Upper lobe of right lung (tissue), 1 donor: ENCODE measurements at places on chromosomes 7 and 10. TPM values are rescaled to one million over a fixed set of nuclear protein-coding genes. Genes with fewer than 3 reads are reported as not detected.
A peak's percentile ranks its signal among the peaks of the same experiment; 100 is the strongest.

The TAS2R5 gene
- 2.2 TPM for total RNA-seq

- no peaks in the 10 kb centered on the region for H3K4me1 ChIP-seq
- no peaks in the 10 kb centered on the region for H3K36me3 ChIP-seq
- no peaks in the 10 kb centered on the region for H3K27me3 ChIP-seq
- no peak for DNase-seq
Measured at GRCh38 chr10:84114088-84114667, 25.1 kb upstream of the GHITM start.

GRCh38 chr10:75111365-75111906, at the start of gene SAMD8:
Gene SAMD8, plus strand, starts transcription at chr10:75111656. Its CDS starts 38,873 bp downstream, at chr10:75150529.
- H3K36me3 ChIP-seq: no peaks in the 10 kb centered on the region
- DNase-seq: peak; percentile 99
- H3K4me1 ChIP-seq: peaks cover 36% of the 10 kb centered on the region
- peak within 1 kb of the TSS; percentile 95 for H3K4me3 ChIP-seq

DNA sequence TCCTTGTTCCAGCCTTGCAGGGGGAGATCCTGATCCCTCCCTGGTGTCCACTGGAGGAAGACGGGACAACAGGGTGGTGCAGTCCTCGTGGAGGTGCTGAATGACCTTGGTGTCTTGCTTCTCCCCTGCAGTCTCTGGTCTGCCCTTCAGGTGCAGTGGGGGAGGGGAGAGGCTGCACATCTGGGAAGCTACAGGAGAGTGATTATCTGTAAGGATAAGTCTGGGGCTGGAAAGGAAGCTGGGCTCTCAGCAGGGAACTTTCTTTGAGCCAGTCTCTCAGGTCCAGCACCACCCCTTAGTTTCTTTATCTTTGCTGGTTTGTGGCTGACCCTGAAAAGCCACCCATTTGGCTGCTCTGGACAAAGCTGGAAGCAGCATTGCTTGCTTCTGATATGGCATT, 275.6 kb downstream of the CCSER2 start:
- no peaks in the 10 kb centered on the region for H3K4me1 ChIP-seq
- DNase-seq: no peak

GRCh38 chr10:47195274-47195885, 104.6 kb upstream of the GDF10 start:
- H3K4me3 ChIP-seq: no peak overlapping the region
- H3K27ac ChIP-seq: no peak overlapping the region
- no peaks in the 10 kb centered on the region for H3K4me1 ChIP-seq
- no peaks in the 10 kb centered on the region for H3K36me3 ChIP-seq

The RNF133 gene
- total RNA-seq: 1.2 TPM

The ADD3 gene
- 57.4 TPM for total RNA-seq

DNA sequence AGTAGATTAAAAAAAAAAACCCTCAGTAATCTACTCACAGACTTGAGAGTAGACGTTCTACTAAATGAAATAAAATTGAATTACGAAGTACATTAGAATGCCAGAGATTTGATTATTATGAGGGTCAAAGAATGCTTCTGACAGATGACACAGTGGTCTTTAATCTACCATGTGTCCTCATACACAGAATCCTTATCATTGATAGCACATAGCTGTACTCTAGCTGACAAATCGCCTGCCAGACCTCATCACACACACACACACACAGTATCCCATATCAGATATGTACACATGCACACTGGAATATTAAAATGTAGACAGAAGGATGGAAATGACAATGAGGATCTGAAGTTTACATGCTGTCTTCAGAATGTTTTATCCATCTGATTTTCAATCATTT, 104.6 kb downstream of the SORCS1 start:
- H3K36me3 ChIP-seq: no peaks in the 10 kb centered on the region
- no peak overlapping the region for H3K27ac ChIP-seq
- no peaks in the 10 kb centered on the region for H3K4me1 ChIP-seq
- DNase-seq: no peak
- no peak overlapping the region for H3K4me3 ChIP-seq
- peaks cover 4% of the 10 kb centered on the region for H3K27me3 ChIP-seq

- no peak overlapping the region for H3K27ac ChIP-seq
- no peak for DNase-seq
- H3K4me3 ChIP-seq: no peak overlapping the region
Measured at GRCh38 chr10:103761075-103761920, 94.1 kb downstream of the SH3PXD2A start.

DNA sequence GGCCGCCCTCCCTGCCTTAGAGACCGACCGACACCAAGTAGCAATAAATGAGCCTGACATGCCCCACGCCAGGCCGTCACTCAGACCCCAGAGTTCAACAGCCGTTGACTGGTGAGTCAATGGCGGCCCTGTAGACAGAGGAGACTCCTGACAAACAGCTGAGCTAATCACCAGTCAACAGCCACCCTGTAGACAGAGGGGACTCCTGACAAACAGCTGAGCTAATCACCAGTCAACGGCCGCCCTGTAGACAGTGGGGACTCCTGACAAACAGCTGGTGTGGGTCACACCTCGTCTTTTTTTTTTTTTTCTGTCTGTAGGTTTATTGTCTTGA, 16.9 kb upstream of the KNDC1 start:
- peaks cover 37% of the 10 kb centered on the region for H3K27me3 ChIP-seq
- H3K36me3 ChIP-seq: no peaks in the 10 kb centered on the region
- DNase-seq: no peak
- no peak overlapping the region for H3K4me3 ChIP-seq
- peaks cover 7% of the 10 kb centered on the region for H3K4me1 ChIP-seq
- H3K27ac ChIP-seq: no peak overlapping the region

DNA sequence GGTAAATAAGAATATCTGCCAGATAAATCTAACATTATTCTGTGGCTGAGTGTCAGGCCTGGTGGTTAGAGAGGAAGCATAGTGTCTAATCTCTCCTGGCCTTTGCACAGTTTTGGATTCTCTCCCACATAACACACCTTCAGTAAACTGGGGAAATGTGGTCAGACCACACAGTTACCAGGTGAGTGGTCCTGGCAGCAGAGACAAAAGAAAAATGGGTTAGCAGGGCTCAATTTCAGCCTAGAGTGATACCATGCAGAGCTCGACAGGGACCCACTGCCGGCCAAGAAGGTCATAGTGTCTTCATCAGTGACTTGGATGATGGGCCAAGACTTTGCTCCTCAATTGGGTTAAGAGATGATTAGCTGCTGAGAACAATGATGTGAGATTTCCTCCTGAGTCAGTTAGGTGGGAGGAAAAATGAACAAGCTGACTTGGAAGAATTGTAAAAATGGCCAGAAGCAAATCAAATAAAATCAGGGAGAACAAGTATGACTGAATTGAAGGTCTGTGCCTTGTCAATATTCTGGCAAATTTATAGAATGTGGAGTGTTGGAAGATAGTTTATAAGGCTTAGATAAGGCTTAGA, 69.2 kb upstream of the EFCAB10 start:
- peaks cover 13% of the 10 kb centered on the region for H3K4me1 ChIP-seq
- no peak overlapping the region for H3K4me3 ChIP-seq
- H3K27ac ChIP-seq: no peak overlapping the region
- no peaks in the 10 kb centered on the region for H3K27me3 ChIP-seq

The SFTPA1 gene
- total RNA-seq: 11,191 TPM

The CFAP58 gene
- total RNA-seq: 0.14 TPM

The C10orf143 gene
- 3.4 TPM for total RNA-seq

GRCh38 chr7:55573234-55573900, 1.1 kb upstream of the VOPP1 start:
- H3K4me3 ChIP-seq: peak overlapping the region; percentile 96
- H3K27ac ChIP-seq: peak overlapping the region; percentile 82
- no peaks in the 10 kb centered on the region for H3K36me3 ChIP-seq
- no peaks in the 10 kb centered on the region for H3K27me3 ChIP-seq

GRCh38 chr10:44860811-44861736, 50.1 kb upstream of the TMEM72 start:
- no peaks in the 10 kb centered on the region for H3K36me3 ChIP-seq
- peaks cover 7% of the 10 kb centered on the region for H3K4me1 ChIP-seq
- H3K4me3 ChIP-seq: no peak overlapping the region
- no peak for DNase-seq

The TMEM225B gene
- 1.0 TPM for total RNA-seq

DNA sequence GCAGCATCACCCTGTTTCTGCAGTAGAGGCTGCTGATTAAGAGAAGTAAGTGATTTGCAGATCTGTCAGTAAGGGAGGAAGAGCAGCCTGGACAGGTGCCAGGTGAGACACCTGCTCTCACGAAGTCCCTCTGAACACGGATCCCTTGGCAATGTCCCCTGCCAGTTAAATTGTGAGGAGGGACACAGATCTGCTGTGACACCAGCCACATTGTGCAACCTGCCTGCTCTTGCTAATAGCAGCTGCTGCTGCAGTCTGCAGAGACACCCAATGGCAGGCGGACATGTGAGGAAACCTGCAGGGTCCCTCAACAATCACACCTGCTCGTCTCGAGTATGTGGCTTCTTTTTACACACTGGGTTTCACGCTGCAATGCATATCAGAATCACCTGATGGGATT, 31.9 kb downstream of the ANXA11 start:
- peaks cover 49% of the 10 kb centered on the region for H3K36me3 ChIP-seq
- H3K4me1 ChIP-seq: peaks cover 40% of the 10 kb centered on the region
- no peaks in the 10 kb centered on the region for H3K27me3 ChIP-seq
- no peak overlapping the region for H3K27ac ChIP-seq
- no peak for DNase-seq
- no peak overlapping the region for H3K4me3 ChIP-seq

DNA sequence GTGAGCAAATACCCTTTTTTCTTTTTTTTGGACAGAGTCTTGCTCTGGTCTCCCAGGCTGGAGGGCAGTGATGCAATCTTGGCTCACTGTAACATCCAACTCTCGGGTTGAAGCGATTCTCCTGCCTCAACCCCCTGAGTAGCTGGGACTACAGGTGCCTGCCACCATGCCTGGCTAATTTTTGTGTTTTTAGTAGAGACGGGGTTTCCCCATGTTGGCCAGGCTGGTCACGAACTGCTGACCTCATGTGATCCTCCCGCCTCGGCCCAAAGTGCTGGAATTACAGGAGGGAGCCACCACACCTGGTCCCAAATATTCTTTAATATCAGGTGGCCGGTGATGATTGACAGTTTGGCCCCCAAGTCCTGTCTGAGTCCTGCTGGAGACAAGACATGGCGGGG, 6.6 kb downstream of the LAT2 start:
- H3K4me3 ChIP-seq: no peak overlapping the region
- H3K27ac ChIP-seq: no peak overlapping the region
- H3K27me3 ChIP-seq: no peaks in the 10 kb centered on the region
- no peak for DNase-seq

The FZD8 gene
- total RNA-seq: 20.4 TPM

The ACTR1A gene
- total RNA-seq: 92.5 TPM

DNA sequence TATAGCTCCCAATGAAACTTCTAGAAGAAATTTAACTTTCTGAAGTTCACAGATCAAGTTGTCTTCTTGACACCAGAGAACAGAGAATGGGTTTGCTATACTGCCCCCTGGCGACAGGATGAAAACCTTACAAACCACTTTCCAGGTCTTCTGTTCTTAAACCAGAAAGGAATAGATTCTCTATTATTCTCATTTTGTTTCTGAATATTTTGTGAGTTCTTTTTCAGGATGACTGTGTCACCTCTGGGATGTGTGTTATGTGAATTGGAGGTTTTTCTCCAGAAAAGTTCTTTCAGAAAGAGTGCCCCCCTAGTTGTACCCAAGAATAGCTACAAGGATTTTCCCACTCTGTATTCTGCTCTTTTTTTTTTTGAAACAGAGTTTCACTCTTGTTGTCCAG, 6.3 kb downstream of the IFT22 start:
- no peaks in the 10 kb centered on the region for H3K4me1 ChIP-seq
- H3K4me3 ChIP-seq: no peak overlapping the region
- H3K27ac ChIP-seq: no peak overlapping the region
- H3K27me3 ChIP-seq: no peaks in the 10 kb centered on the region
- peaks cover 5% of the 10 kb centered on the region for H3K36me3 ChIP-seq
- no peak for DNase-seq

GRCh38 chr7:149099058-149099457, 8.5 kb upstream of the ZNF786 start:
- H3K4me1 ChIP-seq: no peaks in the 10 kb centered on the region
- H3K36me3 ChIP-seq: no peaks in the 10 kb centered on the region
- no peaks in the 10 kb centered on the region for H3K27me3 ChIP-seq
- H3K4me3 ChIP-seq: no peak overlapping the region
- peak; percentile 21 for DNase-seq
- no peak overlapping the region for H3K27ac ChIP-seq

DNA sequence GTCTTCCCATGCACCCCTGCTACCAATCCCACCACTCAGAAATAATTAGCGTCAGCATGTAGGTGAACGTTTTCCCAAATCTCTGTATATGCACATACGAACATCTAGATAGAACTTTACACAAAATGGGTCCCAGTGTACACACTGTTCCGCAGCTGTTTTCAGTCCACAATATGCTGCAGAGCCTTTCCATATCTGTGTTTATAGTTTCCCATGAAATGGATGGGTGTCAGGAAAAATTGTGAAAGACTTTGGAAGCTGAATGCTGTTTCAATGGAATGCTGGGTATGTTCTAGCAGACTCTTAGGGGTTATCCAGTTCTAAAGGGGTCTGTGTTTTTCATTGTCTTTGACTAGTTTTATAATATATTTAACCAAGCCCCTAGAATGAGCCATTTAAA, 13.8 kb downstream of the GRK5 start:
- DNase-seq: no peak
- H3K36me3 ChIP-seq: no peaks in the 10 kb centered on the region
- peak overlapping the region; percentile 74 for H3K27ac ChIP-seq
- H3K27me3 ChIP-seq: no peaks in the 10 kb centered on the region

DNA sequence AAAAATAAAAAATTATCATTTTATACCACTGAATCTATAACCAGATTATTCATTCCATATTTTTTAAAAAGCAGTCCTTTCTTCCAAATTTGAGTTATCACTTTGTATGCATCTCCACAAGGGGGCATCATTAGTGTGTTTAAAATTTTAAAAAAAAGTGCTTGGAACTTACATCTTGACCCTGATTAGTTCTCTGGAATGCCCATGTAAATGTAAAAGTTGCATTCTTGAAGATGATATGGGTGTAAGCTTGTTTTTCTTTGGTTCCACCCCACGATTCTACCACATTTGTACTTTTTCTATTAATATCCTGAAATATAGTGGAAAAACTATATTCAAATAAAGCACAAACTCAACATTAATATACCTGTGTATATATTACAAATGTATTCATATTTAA, 144.9 kb downstream of the ELAPOR2 start:
- H3K4me1 ChIP-seq: no peaks in the 10 kb centered on the region
- H3K4me3 ChIP-seq: no peak overlapping the region
- no peak overlapping the region for H3K27ac ChIP-seq
- peaks cover 4% of the 10 kb centered on the region for H3K36me3 ChIP-seq
- H3K27me3 ChIP-seq: no peaks in the 10 kb centered on the region
- DNase-seq: no peak

DNA sequence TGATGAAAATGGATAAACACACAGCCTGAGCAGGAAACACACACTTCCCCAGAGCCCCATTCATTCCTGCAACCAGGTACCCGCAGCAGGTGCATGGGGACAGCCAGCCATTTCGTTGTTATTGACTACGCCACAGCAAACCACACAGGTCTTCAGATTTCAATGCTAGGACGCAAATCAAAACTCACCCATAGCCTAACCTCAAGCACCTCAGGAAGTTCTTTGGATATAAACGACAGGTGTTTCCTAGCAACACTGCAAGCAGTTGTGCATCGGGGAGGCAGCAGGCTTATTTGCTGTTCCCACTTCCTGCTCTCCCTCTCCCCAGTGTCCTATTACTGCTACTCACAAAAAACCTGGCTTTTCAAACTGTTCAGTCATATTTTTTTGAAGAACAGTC, 176.5 kb upstream of the FRMD4A start:
- H3K4me1 ChIP-seq: no peaks in the 10 kb centered on the region
- H3K27ac ChIP-seq: no peak overlapping the region
- H3K27me3 ChIP-seq: no peaks in the 10 kb centered on the region
- H3K36me3 ChIP-seq: no peaks in the 10 kb centered on the region
- DNase-seq: no peak
- H3K4me3 ChIP-seq: no peak overlapping the region

The ELMO1 gene
- total RNA-seq: 53.8 TPM
